Mucosa of gallbladder (tissue), 1 donor: ENCODE measurements at places on chromosomes 11 and 22.

GRCh38 chr11:69280994-69281393 is 13.0 kb upstream of the MYEOV start:
- no peak for DNase-seq

DNA sequence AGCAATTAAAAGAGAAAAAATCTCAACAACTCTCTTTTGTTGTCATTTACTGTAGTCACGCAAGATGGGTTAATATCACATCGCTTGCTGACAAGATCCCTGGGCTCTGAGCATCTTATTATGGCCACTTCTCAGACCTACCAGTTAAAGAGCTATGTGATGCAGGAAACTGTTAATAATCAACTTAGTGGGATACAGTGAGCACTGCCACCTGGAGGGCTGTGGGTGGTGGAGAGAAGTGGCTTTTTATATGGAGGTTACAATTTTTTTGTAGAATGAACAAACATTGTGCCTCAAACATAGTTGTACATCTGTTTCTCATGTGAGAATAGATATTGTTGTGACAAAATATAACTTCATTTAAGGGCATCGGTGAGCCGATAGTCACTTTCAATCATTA is 181.0 kb downstream of the TENM4 start:
- no peak for DNase-seq

- no peak for DNase-seq
Measured at GRCh38 chr11:85951428-85952107, 96.4 kb downstream of the CCDC83 start.

GRCh38 chr11:130023204-130023603 is 20.6 kb upstream of the PRDM10 start:
- no peak for DNase-seq

GRCh38 chr11:9493492-9493891 is 32.7 kb downstream of the ZNF143 start:
- no peak for DNase-seq

- DNase-seq: no peak
Measured at GRCh38 chr22:32620992-32621391, 146.4 kb downstream of the FBXO7 start.

- DNase-seq: no peak
Measured at GRCh38 chr11:85517272-85517671, 109.9 kb downstream of the DLG2 start.

DNA sequence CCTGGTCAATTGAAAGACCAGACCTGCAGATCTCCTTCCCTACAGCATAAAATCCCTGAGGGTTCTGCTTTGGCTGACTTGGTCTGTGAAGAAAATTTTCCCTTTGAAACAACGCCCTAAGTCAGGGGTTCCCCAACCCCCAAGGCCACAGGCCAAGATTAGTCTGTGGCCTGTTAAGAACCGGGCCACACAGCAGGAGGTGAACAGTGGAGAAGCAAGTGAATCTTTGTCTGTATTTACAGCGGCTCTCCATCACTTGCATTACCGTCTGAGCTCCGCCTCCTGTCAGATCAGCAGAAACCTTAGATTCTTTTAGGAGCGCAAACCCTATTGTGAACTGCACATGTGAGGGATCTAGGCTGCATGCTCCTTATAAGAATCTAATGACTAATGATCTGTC is 38.2 kb downstream of the CCDC83 start:
- no peak for DNase-seq

GRCh38 chr11:44351006-44351660 is 41.2 kb upstream of the ALX4 start:
- no peak for DNase-seq

- DNase-seq: no peak
Measured at GRCh38 chr11:11456866-11457265, 103.8 kb upstream of the CSNK2A3 start.

DNA sequence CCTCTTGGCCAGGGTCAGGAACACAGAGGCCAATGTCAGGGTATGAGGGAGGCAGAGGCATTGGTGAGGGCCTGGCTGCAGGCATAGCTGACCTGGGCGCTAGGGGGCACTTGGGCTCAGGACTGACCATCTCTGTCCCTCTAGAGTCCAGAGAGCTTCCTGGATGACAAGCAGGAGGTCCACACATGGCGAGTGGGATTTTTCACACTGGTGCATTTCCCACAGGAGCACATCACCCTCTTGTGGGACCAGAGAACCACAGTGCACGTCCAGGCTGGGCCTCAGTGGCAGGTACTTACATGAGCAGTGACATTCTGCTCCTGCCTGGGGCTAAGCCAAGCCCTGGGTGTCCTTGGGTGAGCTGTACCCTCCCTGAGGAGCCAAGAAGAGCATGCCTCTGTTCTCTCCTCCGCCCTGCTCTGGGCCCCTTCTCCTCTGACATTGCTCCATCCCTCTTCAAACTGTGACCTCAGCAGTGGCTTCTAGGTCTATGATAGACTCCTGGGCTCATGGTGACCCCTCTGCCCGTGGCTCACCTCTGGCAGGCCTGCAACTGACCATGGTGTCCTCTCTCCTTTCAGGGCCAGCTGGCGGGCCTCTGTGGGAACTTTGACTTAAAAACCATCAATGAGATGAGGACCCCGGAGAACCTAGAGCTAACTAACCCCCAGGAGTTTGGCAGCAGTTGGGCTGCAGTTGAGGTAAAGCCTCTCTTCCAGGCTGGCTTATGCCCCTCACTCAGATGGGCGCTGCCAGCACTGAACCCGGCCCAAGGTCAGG is 46.6 kb downstream of the OTOG start:
- DNase-seq: no peak

- no peak for DNase-seq
Measured at GRCh38 chr11:71418643-71419042, 29.6 kb downstream of the DHCR7 start.

DNA sequence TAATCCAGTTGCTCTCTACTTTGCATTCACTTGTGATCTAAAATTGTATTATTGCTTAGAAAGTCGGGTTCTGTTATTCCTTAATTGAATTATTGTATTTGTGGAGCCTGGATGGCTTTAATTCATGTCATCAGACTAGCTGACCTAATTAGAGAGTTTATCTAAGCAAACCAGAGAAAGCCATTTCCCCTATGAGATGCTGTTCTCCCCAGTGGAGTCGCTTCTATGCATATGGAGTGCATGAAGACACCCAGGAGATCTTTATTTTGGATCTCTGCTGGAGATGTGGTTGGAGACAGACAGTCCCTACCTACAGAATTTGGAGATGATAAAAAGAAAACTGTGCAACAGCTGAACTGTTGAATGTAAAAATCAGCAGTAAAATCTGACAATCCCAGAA is 45.2 kb upstream of the MYO18B start:
- no peak for DNase-seq

GRCh38 chr22:20084547-20085413 is 4.7 kb downstream of the DGCR8 start:
- DNase-seq: no peak

DNA sequence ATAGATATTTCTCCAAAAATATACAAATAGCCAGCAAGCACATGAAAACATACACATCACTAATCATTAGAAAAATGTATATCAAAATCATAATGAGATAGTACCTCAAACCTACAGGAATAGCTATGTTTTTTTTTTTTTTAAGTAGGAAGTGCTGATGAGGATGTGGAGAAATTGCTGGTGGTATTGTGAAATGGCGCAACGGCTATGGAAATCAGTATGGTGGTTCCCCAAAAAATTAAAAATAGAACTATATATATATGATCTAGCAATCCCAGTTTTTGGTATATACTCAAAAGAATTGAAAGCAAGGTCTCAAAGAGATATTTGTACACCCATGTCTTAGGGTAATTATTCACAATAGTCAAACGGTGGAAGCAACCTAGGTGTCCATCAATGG is 46.0 kb upstream of the HIPK3 start:
- no peak for DNase-seq

- DNase-seq: no peak
Measured at GRCh38 chr11:83540728-83541127, 254.6 kb upstream of the CCDC90B start.

DNA sequence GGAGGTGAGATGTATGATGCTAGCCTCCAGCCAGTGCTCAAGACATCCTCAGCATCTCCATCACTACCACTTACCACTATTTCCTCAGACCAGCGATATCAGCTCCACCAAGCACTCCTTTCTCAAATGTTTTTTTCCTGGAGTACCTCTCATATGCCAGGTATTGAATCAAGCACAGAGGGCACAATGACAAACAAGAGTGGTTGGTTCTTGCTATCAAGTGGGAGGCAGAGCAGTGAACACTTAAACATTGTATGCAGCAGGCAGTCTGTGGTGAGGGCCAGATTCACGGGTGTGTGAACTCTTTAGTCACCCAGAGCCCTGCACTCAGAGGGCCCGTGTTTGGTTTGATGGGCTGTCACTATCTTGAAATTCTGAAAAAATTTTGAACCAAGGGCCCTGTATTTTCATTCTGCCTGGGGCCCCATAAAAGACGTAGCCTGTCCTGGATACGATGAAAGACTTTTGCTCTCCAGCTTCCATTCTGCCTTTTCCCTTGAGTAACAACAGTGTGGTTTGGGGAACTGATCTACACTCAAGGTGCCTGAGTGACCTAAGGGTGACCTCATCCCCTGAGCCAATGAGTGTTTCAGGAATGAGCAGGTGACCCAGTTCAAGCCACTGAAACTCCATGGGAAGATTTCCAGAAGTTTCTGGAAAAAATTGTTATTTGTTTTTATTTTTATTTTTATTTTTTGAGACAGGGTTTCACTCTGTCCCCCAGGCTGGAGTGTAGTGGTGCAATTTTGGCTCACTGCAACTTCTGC is 348.4 kb upstream of the NARS2 start:
- DNase-seq: no peak

GRCh38 chr11:39249566-39250365 is 2209.7 kb downstream of the LRRC4C start:
- no peak for DNase-seq

- no peak for DNase-seq
Measured at GRCh38 chr22:24094966-24095365, 83.9 kb downstream of the CABIN1 start.

- no peak for DNase-seq
Measured at GRCh38 chr11:27217948-27218420, 145.0 kb downstream of the CCDC34 start.
